ENCODE measurements at places on chromosomes 3 and 15.

GRCh38 chr3:172546105-172546504 is 22.9 kb upstream of the TNFSF10 start:
- DNase-seq, result no peak

DNA sequence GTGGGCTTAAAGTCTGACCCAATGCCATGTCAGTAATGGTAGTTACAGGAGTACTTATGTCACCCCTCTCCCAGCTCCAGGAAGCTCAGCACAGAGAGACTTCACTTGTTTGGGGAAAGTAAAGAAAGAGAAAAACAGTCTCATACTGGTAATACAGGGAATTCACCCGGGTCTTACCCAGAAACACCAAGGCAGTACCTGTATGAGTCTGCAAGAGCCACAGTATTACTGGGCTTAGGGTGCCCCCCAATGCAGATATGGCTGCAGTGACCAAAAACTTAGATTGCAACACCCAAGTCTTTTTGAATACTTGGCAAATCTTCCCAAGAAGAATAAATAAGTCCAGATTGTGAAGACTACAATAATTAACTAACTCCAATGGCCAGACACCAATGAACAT is 622.1 kb downstream of the IGSF11 start:
- no peak for DNase-seq

DNA sequence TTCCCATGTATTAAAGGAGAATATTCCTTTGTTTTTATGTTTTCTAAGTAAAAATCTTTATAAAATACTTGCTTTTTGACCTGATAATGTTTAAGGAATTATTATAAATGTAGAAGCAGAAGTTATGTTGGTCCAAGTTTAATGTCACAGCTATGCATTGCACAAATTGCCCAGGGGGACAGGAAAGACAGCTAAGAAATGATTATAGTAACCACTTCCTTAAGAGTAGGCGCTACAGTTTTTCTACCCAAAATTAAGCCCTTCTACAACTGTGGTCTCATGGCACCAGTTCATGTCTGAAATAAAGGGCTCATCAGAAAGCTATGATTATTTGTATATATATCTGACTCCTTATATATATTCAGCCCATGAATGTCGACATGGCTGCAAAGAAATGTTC is 176.4 kb downstream of the GBE1 start:
- no peak for DNase-seq

- DNase-seq, result no peak
These were observed 23.6 kb downstream of the SPTSSB start for GRCh38 chr3:161347726-161348125.

DNA sequence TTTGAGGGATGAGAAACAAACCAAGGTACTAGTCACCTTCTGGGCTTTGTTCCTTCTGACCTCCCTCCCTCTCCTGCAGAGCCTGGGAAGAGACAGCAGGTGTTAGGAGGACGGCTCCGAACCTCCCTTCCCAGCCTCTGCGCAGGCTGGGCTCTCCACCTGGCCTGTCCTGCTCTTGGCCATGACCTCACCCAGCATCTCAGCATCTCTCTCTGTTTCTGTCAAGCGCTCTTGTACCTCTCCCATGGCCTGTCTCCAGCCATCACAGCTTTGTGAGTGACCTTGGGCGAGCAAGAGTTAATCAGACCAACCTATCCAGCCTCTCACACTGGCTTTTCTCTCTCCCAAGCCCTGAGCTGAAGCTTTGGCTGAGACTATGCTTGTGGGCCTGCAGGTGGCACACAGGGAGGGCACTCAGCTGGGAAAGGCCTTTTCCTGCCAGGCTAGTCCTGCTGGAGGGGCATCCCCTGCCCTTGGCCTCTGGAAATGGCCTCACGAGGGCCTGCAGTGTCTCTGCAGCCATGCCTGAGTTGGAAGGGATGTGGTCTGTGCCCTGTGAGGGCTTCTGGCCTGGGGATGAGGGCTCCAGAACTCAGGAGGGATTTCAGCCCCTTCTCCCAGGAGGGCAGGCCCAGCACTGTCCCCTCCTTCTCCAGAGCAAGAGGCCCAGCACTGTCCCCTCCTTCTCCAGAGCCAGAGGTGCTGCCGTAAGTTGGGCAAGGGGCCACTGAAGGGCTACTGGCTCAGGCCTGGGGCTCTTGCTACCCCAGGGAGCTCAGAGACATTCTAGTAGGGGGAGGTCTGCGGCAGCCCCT is 2.1 kb downstream of the CHST13 start:
- DNase-seq, result no peak

- DNase-seq, result no peak
These were observed 43.0 kb upstream of the MEIS2 start for GRCh38 chr15:37143351-37143750.

DNA sequence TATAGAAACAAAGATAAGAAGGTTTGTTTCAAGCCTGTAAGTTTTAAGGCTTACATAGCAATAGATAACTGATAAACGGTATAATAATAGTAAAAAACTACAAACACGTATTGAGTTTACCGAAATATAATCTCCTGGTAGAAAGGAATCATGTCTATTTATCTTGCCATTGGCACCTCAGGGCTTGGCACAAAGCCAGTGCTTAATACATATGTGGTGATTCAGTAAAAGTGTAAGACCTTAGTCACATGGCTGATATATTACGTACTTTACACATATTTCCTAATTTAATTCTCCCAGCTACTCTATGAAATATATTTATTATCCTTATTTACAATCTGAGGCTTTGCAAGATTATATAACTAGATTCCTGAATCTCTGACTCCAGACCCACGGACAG is 32.0 kb upstream of the SLCO3A1 start:
- no peak for DNase-seq

- DNase-seq, result no peak
These were observed 100.9 kb downstream of the MYO5A start for GRCh38 chr15:52427804-52428203.

DNA sequence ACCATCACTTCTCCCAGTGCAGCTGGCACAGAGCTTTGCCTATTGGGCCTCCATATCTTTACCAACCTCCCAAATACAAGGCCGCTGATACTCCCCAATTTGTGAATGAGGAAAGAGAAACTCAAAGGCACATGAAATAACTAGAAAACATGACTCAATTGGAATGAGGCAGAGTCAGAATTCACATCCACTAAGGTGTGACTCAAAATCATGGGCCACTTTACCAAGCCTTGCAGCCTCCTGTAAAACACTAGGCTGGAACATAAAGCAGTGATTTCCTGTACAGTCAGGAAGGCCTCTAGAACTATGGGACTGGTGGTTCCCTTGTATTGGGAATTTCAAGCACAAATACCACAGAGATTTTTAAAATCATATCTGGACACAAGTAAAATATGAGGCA is 128.6 kb downstream of the DCLK3 start:
- DNase-seq, result no peak

GRCh38 chr3:100580147-100580546 is 29.3 kb upstream of the ADGRG7 start:
- no peak for DNase-seq

DNA sequence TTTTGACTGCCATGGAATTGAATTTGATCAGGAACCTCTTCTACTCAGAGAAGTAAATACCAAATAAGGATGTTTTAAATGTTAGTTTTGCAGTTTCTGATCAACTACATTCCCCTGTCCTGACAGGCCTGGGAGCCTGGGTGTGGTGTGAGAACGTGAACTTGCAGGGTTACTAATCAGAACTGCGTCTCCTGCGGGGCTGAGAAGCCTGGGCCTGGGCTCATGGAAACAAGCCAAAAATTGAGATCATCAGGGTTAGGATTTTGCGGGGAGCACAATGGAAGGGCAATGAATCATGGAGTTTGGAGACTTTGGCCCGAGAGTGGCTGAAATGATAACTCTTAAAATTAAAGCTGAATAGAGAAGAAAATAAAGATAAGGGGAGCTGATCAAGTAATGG is 47.8 kb upstream of the C3orf70 start:
- DNase-seq, result no peak

DNA sequence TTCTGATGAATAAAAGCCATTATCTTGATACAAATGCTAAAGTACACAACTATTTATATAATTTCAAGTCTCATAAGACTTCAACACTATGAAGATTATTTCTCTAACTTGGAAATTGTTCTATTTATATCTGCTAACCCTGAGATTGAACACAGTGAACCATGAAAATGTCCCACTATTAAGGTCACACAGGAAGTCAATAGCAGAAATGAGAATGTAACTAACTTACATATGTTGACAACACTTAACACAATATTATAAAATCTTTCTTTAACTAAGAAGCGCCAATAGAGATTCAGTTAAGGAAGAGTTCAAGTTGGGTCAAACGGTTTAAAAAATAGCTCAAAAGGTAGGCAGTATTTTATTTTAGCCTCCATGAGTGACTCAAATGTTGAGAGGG is 551.8 kb upstream of the CBLB start:
- no peak for DNase-seq

DNA sequence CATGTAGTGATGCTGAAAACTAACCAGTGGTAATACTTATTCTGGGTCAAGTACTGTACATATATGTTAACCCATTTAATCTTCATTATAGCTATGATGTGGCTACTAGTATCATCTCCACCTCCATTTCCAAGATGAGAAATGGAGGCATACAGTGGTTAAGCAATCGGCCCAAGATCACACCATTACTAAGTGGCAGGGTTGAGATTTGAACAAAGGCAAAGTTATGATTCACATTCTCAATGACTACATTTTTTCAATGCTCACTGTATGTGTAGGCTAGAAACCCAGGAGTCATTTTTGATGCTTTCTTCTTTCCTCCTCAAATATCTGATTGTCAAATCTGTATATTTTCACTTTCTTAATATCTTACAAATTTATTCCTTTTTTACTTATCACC is 30.2 kb downstream of the ABI3BP start:
- DNase-seq, result no peak

GRCh38 chr3:24388611-24389010 is 106.0 kb downstream of the THRB start:
- no peak for DNase-seq

DNA sequence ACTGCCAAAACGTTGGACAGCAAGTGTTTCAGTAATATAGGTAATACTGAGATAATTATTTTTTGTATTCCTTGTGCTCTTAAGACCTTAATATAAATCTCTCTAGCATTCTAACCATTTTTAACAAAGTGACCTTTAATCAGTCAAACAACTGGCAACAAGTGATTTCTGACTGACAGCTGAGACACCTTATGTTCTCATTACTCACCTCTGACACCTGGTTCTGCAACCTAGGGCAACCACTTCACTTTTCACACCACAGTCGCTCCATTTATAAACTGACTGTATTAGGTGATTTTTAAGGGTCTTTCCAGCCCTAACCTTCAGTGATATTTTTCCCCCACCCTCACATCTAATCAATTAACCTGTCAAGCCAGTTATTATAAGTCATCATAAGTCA is 60.4 kb upstream of the C15orf61 start:
- no peak for DNase-seq

- no peak for DNase-seq
These were observed 11.4 kb upstream of the USF3 start for GRCh38 chr3:113707835-113708234.

- DNase-seq, result no peak
These were observed 7.5 kb downstream of the IQSEC1 start for GRCh38 chr3:13065727-13066126.

DNA sequence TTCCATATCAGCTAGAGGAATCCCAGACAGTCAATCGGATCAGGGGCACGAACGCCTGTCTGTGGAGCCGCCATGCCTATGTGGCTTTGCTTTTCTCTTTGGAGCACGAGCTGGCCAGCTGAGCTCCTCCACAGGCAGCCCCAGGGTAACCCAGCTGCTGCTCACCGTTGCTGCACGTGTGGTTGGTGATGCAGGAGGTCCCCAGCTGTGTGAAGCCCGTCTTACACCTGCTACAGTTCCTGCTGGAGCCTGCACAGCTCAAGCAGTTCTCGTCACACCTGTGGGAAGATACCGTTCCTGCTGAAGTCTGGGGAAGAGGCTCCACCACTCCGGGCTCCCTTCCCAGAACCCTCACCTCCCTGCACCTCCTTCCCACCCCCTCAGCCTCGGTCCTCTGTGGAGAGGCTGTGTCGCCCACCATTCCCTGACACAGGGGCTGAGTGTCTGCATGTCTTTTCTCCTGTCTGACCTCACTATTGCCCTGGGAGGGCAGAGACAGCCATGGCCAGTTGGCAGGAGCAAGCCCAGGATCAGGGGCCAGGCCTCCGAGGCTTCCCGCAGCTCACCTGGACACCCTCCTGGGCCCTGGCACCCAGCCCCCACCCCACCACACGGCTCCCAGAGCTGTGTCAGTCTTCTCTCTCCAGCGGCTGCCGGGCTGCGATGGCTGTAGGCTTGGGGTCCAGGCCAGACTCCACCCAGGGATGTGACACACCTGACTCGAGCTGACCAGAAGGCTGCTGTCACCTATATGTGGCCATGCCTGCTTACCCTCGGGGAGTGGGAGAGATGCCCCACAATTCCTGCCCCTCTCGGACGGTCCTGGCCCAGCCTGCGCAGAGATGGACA is 12.2 kb upstream of the SNRPA1 start:
- no peak for DNase-seq

Measured in CD4-positive, alpha-beta T cell treated with Interleukin-12 subunit alpha and Interleukin-12 subunit beta, for 1 hour (primary cell).